ENCODE measurements at places on chromosomes 5 and 9.

DNA sequence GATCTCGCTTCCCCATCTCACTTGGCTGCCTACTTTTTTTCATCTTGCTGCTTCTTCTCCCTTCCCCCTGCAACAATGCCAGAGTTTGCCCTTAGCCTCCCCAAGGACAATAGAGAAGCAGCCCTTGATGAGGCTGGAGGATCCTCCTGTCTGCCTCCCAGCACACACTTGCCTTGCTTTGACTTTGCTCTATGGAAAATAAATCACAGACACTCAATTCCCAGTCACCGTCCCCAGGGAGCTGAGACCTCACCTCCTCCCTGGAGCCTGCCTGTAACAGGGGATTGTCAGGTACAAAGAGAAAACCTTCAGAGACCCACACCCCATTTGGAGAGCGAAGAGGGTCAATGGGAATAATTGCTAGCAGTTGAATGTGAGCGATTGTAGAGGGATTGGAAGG lies 242.1 kb upstream of the ZNF462 start:
- no peak for DNase-seq

DNA sequence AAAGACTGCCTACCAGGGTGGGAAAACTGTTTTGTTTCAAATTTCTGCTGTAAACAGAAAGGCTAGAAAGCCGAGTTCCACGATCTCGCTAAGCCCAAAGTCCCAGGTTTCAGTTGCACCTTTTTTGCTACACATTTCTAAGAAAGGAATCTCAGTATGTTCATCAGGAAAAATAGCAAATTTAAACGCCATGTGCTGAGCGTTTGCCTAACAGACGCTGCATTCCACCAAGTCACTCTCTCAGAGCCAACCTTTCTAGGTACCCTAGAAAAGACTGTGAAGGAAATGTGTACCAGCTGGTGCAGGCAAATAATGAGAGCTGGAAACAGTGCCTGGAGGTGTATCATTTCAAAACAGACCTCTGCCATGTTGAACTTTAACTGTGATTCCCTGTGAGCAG lies 71.8 kb downstream of the FRMD3 start:
- no peak for DNase-seq

DNA sequence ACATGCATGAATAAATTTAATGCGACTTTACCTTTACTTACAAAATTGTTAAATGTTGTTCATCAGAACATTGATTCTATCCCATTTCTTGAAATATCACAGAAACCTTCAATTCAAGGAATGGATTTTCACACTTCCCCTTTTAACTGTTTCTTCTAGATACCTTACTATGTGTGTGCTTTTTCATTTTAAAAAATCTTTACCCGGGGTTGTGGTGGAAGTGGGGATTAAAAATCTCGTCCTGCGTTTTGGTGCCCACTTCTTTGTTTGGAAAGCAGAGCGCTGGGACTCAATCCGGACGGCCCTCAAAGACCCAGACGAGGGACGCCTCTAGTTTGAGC lies 5.8 kb upstream of the MEF2C start:
- DNase-seq: no peak

DNA sequence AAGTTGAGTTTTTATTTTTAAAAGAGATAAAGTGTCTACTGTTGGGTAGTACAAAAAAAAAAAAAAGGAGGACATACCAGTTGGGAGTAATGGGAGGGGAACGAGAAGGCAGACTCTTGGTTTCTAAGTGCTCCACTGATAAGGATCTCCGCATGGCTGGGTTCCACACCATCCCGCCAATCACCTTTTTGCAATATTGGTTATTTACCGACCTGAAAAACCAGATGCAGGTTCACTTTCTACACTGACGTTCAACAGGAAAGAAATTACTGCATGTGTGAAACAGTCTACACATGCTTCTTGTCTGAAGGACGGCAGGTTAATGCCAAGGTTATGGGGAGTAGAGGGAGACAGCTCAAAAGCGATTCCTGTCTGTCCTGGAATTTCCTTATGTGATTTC lies 75.5 kb downstream of the PTPN3 start:
- DNase-seq: no peak

GRCh38 chr5:124806373-124807077 lies 60.1 kb upstream of the ZNF608 start:
- DNase-seq: no peak

DNA sequence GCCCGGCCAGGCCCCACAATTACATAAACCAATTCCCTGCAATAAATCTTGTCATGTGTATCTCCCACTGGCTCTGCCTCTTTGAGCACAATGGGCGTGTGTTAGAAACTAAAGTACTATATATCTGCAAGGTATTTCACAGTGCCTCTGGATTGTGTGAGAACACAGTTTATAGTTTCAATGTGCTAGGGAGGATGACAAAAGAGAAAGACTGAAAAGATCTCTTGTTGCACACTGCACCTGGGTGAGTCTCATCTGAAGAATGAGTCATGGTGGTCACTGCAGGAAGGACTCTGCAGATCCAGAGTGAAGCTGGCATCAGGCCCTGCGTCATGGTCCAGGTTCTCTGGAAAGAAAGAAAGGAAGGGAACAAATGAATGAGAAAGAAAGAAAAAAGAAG lies 20.7 kb upstream of the CTSV start:
- DNase-seq: no peak

GRCh38 chr5:8842971-8843551 lies 702.8 kb downstream of the SEMA5A start:
- DNase-seq: no peak

DNA sequence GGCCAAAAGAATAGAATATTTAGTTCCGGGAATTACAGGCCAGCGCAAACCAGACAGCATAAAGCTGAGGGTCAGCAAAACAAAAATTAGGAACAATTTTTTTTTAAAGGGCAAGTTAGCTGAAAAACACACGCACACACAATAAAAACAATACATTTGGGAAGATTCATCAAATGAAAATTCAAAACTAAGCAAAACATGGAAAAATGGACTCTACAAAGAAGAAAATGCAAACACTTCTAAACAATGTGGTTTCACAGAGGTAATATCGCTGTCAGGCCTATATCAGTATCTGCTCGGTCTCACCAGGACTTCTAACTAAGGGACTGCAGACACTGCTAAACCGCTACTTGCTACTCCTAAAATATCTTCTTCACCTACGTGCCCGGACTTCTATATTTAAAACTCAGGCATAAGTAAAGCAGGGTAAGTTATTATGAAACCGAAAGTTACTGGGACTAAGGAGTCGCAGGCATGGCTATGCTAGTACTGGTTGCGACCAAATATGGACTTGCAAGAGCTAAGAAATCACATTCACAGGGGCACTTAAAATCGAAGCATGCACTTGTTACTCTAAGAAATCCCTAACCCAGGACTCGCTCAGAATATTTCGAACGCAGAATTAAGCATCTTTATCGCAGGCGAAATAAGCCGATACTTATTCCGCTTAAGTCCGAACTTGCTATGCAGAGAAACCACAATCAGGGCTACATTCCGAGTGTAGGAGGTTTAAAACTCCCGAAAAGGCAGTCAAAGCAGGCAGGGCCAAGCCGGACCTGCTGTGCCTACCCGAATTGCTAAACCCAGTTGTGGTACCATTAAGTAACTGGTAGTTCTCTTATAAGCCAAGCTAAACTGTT lies 2.3 kb downstream of the ANXA2R start:
- DNase-seq: peak; percentile 50

GRCh38 chr5:24923400-24923799 lies 278.6 kb upstream of the CDH10 start:
- no peak for DNase-seq

GRCh38 chr5:111756581-111757354 lies at the start of gene NREP:
Gene NREP, minus strand, starts transcription at chr5:111757194. Its CDS starts 1,422 bp downstream, at chr5:111755772.
- no peak for DNase-seq

- DNase-seq: no peak
These were observed 227.8 kb upstream of the RASEF start for GRCh38 chr9:83290692-83291091.

DNA sequence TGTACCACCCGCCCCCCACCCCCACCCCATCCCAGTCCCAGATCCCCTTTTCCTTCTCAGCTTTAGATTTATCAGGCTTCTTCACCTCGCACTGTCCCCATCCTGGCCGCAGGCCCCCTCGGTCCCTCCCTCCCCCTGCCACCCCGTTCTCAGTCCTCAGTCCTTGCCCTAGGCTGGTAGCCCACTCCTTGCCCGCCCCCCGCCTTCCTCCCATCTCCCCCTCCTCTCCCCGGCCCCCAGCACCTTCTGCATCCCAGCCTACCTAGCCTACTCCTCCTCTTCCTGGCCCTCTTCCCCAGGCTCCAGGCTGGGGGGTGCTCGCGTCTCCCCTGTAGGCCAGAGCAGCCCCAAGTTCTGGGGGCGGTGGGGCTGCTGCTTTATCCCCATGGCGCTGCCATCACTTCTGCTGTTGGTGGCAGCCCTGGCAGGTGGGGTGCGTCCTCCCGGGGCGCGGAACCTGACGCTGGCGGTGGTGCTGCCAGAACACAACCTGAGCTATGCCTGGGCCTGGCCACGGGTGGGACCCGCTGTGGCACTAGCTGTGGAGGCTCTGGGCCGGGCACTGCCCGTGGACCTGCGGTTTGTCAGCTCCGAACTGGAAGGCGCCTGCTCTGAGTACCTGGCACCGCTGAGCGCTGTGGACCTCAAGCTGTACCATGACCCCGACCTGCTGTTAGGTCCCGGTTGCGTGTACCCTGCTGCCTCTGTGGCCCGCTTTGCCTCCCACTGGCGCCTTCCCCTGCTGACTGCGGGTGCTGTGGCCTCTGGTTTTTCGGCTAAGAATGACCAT lies 828 bp downstream of the NPR2 start:
- no peak for DNase-seq

- DNase-seq: no peak
These were observed 5.5 kb upstream of the FGD3 start for GRCh38 chr9:92941861-92942260.

DNA sequence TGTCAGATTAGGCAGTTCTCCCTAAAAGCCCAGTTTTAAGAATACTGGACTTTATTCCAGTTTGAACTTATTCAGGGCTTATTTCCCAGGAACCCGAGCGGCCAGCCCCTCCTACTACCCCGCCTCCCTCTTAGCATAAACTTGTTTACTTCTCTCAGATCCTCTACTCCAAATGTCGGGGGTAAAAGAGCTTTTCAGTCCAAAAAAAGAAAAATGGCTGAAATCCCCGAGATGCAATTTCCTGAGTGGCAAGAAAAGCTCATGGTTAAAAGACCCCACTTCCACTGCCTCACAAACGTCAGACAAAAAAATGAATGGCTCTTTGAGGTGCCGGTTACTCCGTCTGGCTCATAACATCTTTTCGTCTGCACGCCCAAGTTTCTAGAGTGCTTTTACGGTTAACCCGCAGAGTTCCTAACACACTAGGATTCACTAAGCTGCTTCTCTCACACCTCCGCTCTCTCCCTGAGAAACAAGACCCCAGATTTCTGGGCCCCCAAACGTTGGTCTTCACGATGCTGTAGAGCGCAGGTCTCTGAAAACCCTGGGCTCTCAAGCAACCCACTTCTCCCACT lies 402 bp downstream of the BRD8 start:
- DNase-seq: peak; percentile 31

DNA sequence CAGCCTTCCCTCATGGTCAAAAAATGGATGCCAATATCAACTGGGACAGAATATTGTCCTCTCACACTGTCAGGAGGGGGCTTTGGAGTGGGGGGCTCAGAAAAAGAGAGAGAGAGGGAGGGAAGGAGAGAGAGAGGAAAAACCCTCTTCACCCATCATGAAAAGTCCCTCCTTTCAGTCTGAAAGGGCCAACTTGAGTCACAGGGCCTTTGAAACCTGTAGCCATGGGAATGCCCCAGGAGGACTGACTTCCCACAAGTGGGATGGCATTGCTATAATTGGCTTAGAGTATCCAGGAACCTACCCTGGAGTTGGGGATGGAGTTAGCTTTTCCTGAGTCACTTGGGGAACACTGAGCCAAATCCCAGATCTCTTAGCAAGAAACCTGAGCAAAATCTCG lies 41.2 kb downstream of the DNAJC21 start:
- no peak for DNase-seq

DNA sequence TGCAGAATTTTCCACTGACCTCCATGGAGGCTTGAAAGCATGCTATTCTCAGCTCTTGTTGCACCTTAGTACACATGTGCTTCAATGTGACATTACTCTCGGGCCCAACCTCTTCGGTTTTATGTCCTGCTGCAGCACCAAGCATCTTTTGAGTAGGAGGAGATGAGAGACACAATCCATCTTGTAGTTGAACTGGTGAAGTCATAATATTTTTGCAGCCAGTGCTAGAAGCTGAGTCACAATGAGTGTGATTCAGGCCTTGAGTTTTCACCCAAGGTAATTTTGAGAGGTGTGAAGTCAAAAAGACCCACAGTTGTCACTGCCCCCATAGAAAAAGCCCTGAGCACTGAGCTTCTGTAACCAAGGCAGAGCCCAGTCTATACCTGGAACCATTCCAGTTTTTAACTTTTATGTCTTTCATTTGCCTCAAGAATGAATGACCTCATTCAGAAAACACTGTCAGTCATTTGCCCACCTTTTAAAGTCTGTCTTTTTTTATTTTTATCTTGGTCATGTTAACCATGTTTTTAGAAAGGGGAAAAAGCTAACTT lies 117.7 kb downstream of the ZNF462 start:
- DNase-seq: no peak

GRCh38 chr5:150078802-150079689 lies 7.3 kb downstream of the CSF1R start:
- peak; percentile 12 for DNase-seq

- DNase-seq: no peak
These were observed 33.5 kb upstream of the STXBP1 start for GRCh38 chr9:127578627-127578951.

- DNase-seq: no peak
These were observed 33.8 kb upstream of the ACO1 start for GRCh38 chr9:32350682-32351081.

- no peak for DNase-seq
These were observed 189.4 kb upstream of the DMRTA1 start for GRCh38 chr9:22257026-22257816.

DNA sequence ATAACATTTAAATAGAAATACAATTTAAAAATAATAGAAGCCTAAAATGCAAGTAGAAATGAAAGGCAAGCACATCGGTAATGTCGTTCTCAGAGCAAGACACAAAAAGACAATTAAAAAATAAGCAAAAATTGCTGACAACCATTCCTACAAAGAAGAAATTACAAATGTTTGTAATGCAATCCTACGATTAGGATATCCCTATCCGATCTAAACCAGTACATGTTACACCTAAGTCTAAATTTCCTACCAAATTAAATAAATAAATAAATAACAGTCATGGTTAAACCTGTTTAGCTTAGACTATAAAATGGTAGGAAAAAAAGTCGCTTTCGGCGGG lies 90.0 kb downstream of the ANXA2R start:
- DNase-seq: no peak

DNA sequence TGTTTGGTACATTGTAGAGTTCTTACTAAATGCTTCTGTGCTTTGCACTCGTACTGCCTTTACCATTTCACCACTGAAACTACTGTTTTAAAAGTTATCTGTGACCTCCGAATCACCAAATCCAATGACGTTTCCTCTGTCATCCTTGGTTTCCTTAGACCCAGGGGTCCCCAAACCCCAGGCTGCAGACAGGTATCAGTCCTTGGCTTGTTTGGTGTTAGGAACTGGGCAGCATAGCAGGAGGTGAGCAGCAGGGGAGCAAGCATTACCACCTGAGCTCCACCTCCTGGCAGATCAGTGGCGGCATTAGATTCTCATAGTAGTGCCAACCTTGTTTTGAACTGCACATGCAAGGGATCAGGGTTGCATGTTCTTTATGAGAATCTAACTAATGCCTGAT lies 26.8 kb upstream of the APC start:
- no peak for DNase-seq

All from activated T-cell treated with anti-CD3 and anti-CD28 coated beads, Interleukin-2, amount 50 U/mL, for 48 hours (primary cell).